Lung (tissue), 17 donors: ENCODE measurements at places on chromosomes 3 and 15.

DNA sequence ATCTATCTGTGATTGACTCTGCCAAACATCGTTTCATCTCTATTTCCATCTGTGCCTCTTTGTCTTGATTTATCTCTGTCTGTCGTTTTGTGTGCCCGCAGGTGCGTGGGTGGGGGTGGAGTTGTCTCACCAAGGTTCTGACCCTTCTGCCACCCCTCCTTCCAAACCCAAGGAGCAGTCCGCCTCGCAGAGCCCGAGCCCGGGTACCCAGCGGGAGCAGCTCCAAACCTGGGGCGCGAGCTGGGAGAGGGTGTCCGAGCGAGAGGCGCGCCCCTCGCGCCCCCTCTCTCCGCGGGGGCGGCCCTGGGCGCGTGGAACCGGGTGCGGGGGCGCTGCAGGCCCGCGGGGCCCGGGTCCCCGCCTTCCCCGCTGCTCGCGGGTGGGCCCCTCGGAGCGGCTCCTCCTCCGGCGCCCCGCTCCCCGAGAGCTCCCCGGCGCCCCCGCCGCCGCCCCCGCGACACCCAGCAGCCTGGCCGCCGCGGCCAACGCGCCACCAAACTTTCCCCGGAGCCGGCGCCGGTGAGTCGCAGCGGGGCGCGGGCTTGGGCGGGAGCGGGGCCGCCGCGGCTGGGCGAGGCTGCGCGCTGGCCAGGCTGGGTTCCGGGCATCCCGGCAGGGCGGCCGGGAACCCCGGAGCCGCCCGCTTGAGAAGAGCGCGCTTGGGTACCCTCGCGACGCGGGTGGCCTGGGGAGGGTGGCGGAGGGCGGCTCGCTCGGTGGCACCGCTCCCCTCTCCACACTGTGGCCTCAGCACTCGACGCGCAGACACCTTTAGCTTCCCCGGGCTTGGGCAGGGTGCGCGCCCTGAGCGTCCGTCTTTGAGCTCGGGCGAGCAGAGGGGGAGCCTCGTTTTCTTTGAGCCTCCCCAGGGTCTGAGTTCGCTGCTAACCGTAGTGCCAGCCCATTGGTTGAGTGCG, at the start of gene HRH1:
TSS of gene HRH1 (plus strand) at position 458 of the 917 bp plus-strand sequence. CDS start 104,545 bp downstream, outside the sequence.
- H3K36me3 ChIP-seq = no peaks in the 10 kb centered on the region
- H3K27me3 ChIP-seq = peaks cover 16% of the 10 kb centered on the region
- H3K4me3 ChIP-seq = peak within 1 kb of the TSS; percentile 50
- DNase-seq = peak; percentile 16
- H3K4me1 ChIP-seq = peaks cover 12% of the 10 kb centered on the region
- H3K27ac ChIP-seq = peak within 1 kb of the TSS; percentile 32

DNA sequence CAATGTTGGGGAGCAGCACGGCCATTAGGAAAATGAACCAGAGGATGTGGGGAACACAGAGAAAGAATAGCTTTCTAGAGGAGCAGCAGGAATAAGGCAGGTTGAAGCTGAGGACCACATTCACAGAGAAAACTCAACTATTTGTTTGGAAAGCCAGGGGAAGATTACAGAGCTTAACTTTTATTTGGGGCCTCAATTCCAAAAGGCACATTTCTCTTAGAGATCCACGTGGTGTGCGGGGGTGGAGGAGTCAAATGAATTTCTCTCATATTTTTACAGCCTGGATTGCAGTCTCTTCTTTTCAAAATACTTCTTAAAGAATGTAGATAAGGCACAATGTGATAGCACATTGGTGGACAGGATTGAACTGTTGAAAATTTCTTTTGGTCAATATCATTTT, 253.7 kb downstream of the ROBO1 start:
- H3K27me3 ChIP-seq = no peaks in the 10 kb centered on the region
- H3K4me3 ChIP-seq = no peak overlapping the region
- no peak for DNase-seq
- no peak overlapping the region for H3K27ac ChIP-seq
- peaks cover 4% of the 10 kb centered on the region for H3K4me1 ChIP-seq

- no peaks in the 10 kb centered on the region for H3K27me3 ChIP-seq
- no peak overlapping the region for H3K27ac ChIP-seq
- no peaks in the 10 kb centered on the region for H3K36me3 ChIP-seq
- no peak for DNase-seq
These were observed 373.4 kb downstream of the OCA2 start for GRCh38 chr15:27725731-27726130.

- no peak overlapping the region for H3K4me3 ChIP-seq
- H3K4me1 ChIP-seq = no peaks in the 10 kb centered on the region
- H3K36me3 ChIP-seq = no peaks in the 10 kb centered on the region
- no peaks in the 10 kb centered on the region for H3K27me3 ChIP-seq
- H3K27ac ChIP-seq = no peak overlapping the region
- DNase-seq = no peak
These were observed 27.5 kb downstream of the BHLHE40 start for GRCh38 chr3:5006755-5007202.

DNA sequence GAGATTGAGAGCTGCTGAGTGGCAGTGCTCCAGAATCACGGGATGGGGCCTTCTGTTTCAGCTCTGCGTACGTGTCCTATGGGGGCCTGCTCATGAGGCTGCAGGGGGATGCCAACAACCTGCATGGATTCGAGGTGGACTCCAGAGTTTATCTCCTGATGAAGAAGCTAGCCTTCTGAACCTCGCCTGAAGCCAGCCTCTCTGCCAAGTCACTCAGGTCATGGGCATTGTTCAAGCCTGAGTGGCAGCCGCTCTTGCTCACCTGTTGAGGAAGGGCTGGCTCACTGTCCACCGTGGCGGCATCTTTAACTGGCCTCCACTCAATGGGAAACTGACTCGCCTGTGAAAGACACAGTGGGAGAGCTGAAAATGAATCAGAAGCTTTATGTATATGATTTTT, 6.6 kb downstream of the POLR2H start:
- no peak overlapping the region for H3K27ac ChIP-seq
- peaks cover 7% of the 10 kb centered on the region for H3K4me1 ChIP-seq
- H3K27me3 ChIP-seq = no peaks in the 10 kb centered on the region
- H3K36me3 ChIP-seq = peaks cover 11% of the 10 kb centered on the region
- no peak overlapping the region for H3K4me3 ChIP-seq
- no peak for DNase-seq
